ENCODE measurements at places on chromosomes 3 and 15. TPM values are rescaled to one million over a fixed set of nuclear protein-coding genes. Genes with fewer than 3 reads are reported as not detected.

- no peak for DNase-seq
Measured at GRCh38 chr3:14514323-14514720, 25.8 kb downstream of the GRIP2 start.

DNA sequence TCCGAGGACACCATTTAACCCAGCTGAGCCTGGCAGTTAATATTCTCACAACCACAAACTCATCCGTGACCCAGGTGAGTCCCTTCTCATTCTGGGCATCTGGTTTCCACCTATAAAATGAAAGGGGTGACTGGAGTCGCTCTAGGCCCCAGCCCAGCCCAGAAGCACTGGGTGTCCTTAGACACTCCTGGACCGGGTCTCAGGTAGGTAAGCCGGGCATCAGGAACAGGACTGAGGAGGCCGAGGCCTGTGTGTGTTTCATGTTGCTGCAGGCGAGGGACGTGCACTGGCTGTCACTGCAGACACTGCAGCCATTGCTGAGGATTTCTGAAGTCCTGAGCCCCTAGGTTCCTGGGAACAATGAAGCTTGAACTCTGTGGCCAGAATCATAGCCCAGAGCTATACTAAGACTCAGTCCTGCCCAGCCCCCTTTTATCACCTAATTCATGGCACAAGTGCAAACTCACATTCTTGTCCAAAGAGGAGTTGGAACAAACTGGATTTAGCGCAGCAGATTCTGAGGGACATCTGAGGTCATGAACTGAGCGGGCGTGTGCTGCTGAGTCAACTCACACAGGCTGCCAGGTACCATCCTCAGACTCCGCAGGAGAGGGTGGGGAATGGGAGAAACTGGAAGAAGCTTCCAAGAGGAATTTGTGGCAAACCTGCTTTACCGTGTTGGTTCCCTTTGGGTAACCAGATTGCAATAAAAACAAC lies 184.9 kb downstream of the FAM43A start:
- DNase-seq: peak; percentile 71

GRCh38 chr15:59521443-59521842 lies 83.5 kb downstream of the FAM81A start:
- no peak for DNase-seq

- no peak for DNase-seq
Measured at GRCh38 chr3:113210604-113211329, 590 bp upstream of the BOC start.

DNA sequence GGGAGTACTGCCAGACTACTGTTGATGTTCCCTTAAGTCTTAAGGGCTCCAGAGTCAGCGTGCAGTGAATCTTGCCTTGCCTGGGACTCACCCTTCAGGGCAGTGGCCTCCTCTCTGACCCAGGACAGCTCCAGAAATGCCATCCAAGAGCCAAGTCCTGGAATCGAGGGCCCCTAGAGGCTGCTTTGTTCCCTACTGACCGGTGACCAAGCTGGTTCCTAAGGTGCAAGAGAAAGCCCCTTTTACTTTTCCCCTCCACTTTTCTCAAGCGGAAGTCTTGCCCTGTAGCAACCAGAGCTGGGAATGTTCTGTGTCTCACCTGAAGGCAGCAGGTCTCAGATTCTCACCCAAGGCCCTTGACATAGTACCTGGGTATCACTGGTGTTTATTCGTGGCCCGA lies 238.0 kb downstream of the DOCK3 start:
- DNase-seq: no peak

- no peak for DNase-seq
Measured at GRCh38 chr3:133860519-133860918, 35.2 kb downstream of the RAB6B start.

GRCh38 chr3:189947068-189947467 lies 173.6 kb downstream of the P3H2 start:
- no peak for DNase-seq

DNA sequence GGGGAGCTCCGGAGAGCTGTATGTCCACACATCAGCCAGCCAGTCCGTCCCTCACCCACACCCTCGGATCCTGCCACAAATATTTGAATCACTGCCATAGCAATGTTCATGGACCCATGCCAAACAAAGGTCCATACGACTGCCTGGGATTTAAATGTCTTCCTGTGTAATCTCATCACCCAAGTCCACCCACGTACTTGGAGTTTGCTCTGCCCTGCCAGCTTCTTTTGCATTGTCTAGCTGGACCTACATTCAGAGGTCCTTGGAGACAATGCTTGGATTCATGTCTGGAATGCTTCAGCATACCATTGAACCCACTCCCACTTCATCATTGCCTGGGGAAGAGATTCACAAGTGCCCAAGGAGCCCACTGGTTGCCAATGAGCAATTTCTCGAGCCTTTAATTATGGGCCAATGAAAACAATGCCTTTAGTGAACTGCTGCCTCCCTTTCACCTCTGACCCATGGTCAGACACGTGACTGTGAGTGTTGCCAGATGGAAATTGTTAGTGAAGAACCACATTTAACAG lies 90.4 kb upstream of the PHLDB2 start:
- peak; percentile 66 for DNase-seq

GRCh38 chr3:116524453-116525210 lies 79.3 kb upstream of the LSAMP start:
- no peak for DNase-seq

DNA sequence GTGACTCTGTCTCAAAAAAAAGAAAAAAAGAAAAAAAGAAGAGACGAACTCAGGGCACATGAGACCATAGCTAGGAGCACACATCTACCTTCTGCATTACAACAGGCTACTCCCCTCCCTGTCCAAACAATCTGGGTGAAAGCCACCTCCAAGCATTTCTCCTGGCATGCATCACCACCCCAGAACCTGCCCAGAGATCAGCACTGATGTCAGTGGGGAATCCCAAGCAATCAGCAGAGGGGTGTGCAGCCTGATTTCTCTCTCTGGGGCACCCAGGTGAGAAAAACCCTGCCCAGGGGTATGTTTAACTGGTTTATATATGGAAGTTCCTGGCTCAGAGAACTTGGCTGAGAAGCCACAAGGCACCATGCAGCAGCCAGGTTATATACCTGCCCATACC lies 59.4 kb downstream of the CDC25A start:
- no peak for DNase-seq

DNA sequence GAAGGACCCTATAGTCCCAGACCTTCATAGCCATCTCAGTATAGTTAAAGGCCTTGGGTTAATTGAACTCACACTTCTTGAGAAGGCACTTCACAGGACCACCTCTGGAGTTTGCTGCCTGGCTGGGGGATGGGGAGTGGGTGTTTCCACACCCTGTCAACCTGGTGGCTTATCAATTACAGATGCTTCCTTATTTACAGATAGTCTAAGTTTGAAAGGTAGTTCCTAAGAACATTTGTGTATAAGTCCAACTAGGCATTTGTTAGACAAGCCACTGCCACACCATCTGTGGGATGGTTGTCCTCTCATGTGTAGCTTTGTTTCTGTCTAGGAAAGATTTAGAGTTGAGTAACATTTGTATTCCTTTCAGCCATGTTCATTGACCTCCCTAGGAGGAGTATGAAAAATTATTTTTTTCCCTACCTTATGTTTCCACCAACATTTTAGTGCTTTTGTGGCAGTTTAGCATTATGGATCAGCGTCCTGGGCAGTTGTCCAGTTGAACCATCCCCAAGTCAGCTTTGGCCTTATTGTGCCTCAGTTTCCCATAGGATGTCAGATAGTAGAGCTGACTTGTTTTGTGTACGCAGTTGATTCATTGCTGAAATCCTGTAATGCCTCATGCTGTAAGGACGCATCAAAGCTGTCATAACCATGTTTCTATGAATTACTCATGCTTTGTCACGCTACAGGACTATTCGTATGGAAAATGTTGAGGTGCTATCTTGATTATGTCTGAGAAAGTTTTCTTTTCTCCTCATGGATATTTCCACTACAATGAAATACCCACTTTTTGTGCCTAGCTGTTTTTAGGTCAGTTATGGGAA lies 21.2 kb upstream of the SIAH2 start:
- no peak for DNase-seq

- DNase-seq: no peak
Measured at GRCh38 chr3:34035775-34036174, 237.3 kb downstream of the PDCD6IP start.

GRCh38 chr3:4409415-4409814 lies 57.7 kb downstream of the SUMF1 start:
- no peak for DNase-seq

- DNase-seq: no peak
Measured at GRCh38 chr3:87250009-87250408, 22.9 kb downstream of the CHMP2B start.

GRCh38 chr3:146300768-146301167 lies 49.9 kb upstream of the PLSCR4 start:
- no peak for DNase-seq

DNA sequence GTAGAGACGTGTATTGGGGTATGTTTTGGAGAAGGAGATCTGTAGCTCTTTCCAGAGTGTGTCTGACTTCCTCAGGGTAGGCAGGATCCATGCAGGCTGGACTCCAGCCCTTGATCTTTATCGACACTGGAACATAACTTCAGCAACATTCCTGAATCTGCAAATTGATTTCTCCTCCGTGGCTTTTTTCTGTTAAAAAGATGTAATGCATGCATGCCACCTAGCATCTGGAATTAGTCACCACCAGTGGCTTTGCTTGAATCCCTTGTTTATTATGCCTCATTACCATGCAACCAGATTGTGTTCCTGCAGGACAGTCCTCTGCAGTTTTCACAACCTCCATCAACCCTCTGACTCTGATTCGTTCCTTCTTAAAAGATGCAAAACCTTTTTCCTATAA lies 86.1 kb downstream of the CCNL1 start:
- DNase-seq: no peak

DNA sequence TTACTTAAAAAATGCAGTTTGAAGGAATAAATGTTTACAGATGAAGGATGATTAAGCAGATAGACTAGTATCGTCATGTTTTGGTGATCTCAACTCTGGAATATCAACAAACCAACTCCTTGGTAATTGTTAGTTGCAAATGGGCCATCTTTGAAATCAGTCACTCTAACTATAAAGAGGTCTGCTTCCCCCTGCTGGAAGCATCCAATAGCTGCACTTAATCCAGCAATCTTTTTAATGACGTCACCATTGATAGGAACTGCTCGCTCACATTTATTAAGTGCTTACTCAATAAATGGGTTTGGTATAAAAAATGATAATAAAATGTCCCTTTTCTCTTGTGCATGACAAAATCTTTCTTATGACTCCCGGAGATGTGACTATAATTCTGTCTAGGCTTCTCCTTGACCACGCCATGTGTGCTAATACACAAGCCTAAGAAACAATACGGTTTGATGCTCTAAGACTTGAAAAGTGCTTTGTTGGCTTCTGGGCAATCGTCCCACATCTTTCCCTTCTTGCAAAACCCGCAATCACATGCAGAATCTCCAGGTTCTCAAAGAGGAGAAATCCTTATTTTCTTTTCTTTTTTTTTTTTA lies 227.6 kb upstream of the POU1F1 start:
- DNase-seq: no peak

DNA sequence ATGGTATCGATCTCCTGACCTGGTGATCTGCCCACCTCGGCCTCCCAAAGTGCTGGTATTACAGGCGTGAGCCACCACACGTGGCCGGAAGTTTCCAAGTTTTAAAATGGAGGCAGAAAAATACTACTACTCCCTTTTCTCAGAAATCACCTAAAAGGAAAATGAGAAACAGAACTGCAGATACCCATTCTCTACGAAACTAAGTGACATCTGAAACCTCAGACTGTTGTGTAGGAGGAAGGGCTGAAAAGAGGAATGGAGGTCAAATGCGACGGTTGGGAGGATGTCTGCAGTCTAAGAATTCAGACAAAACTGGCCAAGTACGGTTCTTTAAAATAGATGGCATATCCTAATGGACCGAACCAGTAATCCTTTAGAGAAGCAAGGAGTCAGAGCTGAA lies 24.1 kb downstream of the WDR48 start:
- DNase-seq: no peak

DNA sequence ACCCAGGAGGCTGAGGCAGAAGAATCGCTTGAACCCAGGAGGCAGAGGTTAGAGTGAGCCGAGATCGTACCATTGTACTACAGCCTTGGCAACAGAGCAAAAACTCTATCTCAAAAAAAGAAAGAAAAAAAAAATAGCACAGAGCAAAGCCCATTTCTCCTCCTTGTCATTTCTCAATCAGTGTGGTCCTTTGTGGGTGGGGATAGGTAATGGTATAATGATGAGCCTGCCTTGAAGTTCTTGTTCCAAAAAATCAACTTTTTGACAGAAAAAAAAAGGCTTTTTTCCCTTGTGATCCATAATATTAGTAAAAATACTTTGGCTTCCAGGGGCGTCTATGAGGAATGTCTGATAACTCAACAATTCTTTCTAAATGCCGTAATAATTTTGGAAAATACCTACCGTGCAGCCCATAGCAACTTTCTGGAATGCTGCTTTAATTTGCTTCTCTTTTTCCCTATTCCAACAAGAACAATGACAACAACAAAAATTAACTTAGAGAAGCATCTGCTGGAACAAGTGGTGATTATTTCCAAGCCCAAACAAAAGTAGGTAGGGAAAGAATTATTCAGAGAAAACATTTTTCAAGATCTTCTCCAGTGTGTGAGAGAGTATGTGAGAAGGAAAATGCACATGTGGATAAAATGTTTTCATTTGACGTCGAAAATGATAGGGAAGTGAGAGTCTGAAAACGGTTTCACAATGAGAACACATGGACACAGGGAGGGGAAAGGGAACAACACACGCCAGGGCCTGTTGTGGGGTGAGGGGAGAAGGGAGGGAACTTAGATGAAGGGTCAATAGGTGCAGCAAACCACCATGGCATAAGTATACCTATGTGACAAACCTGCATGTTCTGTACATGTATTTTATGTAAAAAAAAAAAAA lies 337.8 kb downstream of the RBMS3 start:
- DNase-seq: no peak

- DNase-seq: no peak
Measured at GRCh38 chr15:84847382-84847781, 30.2 kb downstream of the ALPK3 start.

- DNase-seq: no peak
Measured at GRCh38 chr3:30184091-30184810, 422.1 kb upstream of the TGFBR2 start.

DNA sequence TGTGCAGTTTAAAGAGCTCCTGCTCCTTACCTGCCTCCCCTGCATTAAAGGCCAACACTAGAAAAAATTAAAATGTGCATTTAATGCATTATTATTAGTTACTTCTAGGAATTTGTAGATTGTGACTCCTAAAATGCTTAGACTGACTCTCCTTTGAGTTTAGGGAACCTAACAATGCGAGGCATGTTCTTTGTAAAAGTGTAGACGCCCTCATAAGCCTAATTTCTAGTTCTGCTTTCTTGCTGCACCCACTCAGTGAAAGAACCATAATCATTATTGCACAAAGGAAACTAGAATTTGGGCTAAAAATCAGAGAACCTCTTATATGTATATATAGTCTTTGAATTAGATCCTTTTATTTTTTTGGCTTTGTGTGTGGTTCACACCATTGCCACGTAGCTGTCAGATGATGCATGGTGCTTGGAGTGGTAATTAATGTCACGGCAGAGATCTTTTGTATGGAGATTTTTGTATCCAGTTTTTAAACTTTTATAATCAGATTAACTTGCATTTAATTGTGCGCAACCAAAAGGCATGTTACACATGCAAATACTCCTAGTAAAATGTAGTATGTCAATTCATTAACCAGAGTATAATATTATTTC lies 710 bp downstream of the ABHD10 start:
- no peak for DNase-seq

Gene PPP1R14D
- not detected for total RNA-seq

Gene GOLGA8S
- 0.35 TPM for total RNA-seq

Gene CLDN18
- 0.23 TPM for total RNA-seq

Gene BSN
- total RNA-seq: 0.73 TPM
